ENCODE measurements at places on chromosomes 7 and 10.

DNA sequence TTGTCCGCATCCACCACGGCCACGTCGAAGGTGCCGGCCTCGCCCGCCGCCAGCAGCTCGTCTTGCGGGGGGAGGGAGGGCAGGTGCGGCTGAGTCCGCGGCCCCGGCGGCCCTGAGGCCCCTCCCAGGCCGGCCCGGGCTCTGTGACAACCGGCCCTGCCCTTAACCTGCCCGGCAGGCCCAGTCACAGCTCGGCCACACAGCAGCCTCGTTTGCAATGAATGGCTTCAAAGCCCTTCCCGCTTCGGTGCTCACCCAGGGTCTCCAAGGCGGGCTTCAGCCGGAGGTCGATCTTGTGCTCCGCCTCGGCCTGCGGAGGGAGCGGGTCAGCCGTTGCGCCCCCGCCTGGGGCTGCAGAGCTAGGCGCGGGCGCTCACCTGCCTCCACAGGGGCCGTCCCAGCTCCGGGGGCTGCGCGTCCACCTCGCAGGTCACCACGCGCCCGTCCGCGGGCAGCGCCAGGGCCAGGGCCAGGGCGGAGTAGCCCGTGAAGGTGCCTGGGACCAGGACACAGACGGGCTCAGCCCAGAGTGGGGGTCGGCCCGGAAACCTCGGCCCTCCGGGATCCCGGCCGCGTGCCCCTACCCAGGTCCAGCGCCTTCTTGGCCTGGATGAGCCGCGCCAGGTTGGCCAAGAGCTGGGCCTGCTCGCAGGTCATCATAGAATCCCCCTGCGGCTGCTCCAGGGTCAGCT lies 928 bp downstream of the COMTD1 start:
- DNase-seq: no peak

DNA sequence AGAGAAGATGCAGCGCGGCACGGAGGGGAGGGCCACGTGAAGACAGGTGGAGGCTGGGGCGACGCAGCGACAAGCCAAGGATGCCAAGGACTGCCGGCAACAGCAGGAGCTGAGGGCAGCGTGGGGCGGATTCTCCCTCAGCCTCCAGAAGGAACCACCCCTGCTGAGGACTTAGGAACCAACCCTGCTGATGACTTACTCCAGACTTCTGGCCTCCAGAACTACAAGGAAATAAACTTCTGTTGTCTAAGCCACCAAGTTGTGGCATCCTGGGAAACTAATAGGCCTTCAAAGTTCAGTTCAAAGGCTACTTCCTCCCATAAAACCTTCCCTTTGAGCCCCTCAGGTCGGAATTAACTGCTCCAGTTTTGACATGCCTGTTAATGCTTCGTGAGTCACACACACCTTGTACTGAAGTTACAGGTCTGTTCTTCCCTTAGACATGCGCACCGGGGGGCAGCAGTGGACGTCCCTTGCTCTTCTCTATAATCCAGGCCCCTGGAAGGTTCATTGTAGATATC lies 88.4 kb upstream of the RHEB start:
- no peak for DNase-seq

GRCh38 chr10:122293156-122293960 lies 22.3 kb downstream of the BTBD16 start:
- no peak for DNase-seq

DNA sequence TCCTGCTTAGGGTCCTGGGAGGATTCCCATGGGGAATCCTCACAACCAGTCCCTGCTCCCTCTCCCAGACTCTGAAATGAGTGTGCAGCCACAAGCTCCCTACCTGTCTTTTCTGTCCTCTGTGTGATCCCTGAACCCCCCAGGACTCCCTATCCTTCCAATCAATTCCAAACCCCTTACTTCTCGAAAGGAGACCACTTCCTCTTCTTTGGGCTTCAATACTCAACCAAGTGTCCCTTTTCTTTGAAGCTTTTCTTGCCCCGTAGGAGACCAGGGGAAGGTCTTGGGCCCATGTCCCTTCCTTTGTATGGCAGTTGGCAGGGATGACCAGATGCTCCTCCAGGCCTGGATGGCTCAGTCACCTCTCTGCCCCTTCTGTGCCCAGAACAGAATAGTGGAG lies 1.7 kb downstream of the AEBP1 start:
- DNase-seq: no peak

DNA sequence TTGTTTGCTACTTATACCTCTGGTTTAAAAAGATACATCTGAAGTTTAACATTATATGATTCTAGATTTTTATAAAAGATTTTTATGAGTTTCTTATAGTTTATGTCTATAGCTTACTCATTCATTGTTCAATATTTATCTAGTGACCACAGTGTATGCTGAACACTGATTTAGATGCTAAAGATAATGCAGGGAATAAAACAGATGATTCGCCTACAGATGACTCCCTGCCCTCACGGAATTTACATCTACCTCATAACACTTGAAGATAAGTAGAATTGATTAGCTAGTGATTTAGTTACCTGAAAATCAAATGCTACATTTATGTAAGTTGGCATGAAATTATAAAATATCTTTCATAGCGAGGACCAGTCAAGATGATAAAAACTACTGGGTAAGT lies 105.8 kb downstream of the HIPK2 start:
- DNase-seq: no peak

DNA sequence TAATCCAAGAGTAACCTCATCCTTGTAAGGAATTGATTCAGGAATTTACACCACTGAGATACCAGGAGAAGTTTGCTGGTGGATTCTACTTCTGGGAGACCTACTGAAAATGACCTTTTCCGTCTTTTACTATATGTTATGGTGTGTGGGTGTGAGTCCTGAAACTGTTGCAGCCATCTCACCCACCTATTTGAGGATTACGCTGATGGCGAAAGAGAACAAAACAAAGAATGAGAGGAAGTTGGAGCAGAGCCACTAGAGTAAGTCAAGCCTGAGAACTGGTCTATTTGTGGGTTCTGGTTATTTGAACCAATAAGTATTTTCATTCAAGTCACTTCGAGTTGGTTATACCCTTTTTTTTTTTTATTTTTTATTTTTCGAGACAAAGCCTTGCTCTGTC lies 12.7 kb upstream of the ABCC2 start:
- no peak for DNase-seq

GRCh38 chr10:102581401-102581800 lies 62.9 kb upstream of the TRIM8 start:
- no peak for DNase-seq

DNA sequence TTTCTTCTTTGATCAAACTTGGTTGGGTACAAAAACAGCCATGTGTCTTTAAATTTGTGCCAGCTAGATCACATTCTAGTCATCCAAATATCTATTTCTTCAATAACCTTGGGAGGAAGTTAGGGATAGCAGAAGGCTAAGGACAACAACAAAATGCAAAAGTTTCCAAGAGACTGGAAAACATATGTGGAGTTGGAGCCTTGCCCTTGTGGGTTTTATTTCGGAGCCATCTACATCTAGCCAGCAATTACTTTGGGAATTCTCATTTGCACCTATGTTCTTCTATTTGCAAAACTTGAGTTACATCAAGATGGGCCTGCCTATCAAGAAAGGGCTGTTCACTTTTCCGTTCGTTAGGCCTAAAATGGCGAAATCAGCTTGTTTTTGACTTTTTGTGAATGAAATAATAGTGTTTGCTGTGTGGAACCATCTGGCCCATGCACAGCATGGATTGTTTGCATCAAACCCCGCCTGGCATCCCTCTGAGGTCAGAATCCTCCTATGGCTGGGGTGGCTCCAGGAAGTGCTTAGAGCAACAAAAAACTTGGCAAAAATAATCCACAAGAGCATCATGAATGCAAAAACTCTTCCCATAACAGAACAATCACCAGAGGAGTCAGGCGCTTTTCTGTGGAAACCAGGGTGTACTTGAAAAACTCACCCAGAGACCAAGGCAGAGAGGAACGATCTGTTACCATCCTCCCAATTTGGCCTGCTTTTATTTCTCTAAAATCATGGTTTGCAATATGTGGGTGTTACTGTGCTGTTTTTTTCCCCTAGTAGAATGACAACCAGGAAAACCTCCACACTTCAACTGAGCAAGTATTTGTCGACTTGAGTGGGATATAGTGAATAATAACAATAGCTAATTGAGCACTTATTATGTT lies 36.2 kb upstream of the XPNPEP1 start:
- DNase-seq: no peak

- DNase-seq: no peak
These were observed 159.2 kb downstream of the BTAF1 start for GRCh38 chr10:92082583-92083280.

DNA sequence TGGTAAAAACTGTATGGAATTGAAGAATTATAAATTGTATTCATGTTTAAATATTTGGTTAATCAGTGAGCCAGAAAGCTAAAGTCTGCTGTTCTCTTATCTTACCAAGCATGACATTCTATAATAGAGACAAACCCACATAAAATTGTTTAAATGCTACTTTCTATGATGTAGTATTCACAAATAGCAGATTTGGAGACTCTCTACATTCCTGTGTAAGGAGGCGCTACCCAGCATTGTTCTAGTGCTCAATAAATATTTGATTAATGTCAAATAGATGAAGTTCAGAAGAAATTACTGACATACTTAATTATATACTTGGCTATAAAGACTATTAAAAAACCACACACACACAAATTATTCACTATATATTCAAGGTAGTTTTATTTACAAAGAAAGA lies 49.8 kb downstream of the DOCK4 start:
- DNase-seq: no peak

GRCh38 chr10:13291061-13291460 lies 8.8 kb downstream of the PHYH start:
- DNase-seq: no peak

GRCh38 chr10:22737587-22737986 lies 23.2 kb upstream of the PIP4K2A start:
- DNase-seq: no peak

DNA sequence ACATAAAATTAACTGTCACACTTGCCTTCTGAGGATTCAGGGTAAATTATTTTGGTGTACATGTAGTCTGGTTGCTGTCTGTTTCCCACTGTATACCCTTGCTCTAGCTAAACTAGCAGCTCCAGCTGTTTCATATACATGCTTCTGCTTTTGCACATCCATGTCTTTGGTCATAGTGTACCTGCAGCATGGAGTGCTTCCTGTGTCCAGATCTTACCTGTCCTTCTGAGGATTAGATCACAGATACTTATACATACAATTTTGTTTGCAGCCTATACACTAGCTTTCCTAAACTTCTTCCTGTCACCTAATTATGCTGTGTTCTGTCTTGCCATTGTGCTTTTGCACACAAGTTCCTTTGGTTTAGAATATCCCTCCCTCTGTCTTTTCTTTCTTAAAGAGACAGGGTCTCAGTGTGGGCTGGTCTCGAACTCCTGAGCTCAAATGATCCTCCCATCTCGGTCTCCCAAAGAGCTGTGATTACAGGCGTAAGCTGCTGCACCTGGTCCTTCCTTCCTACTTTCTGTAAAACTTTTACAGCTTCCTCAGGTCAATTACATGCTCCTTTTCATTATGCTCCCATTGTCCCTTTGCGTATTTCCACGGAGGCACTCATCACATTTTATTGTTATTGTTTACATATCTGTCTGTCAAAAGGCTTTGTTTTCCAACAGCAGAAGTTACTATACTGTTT lies 33.8 kb downstream of the TPST1 start:
- no peak for DNase-seq

- no peak for DNase-seq
These were observed 683 bp downstream of the CHAT start for GRCh38 chr10:49614242-49615198.

GRCh38 chr10:127040756-127041155 lies 135.5 kb downstream of the DOCK1 start:
- no peak for DNase-seq

DNA sequence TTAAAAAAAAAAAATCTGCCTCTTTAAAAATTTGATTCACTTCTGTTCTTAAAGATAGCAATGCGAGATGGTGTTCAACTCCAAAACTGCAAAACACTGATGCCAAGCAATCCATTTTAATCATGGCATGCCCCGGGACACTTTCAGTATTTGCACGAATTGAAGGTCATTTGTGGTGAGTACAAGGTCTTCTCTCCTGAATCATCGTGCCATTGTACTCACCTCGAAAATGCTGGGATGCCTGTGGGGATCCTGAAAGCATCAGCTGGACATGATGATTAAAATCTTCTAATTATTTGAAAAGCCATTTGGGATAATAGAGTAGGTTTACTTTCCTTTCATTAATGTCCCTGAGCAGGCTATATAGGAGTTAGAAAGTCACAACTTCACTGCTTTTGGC lies 125.1 kb upstream of the NRP1 start:
- no peak for DNase-seq

GRCh38 chr7:89339748-89340147 lies 544.2 kb upstream of the TEX47 start:
- no peak for DNase-seq

DNA sequence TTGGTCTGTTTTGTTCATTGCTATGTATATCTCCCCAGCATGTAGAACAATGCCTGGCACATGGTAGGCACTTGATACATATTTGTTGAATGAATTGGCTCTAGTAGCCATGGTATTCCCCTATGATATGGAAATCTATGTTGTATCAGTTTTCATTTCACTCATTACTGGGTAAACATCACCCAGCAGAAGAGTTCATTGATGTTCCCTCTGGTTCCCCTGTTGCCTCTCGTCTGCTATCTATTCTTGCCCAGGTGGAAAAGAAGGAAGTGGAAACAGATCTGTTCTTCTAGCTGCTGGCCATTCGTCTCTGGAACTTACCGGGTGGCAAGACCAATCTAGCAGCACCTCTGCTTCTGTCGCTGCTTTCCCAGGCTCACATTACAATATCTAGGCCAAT lies 71.5 kb downstream of the LRRC4 start:
- DNase-seq: no peak

GRCh38 chr7:111168182-111168581 lies 77.3 kb downstream of the LRRN3 start:
- DNase-seq: no peak

DNA sequence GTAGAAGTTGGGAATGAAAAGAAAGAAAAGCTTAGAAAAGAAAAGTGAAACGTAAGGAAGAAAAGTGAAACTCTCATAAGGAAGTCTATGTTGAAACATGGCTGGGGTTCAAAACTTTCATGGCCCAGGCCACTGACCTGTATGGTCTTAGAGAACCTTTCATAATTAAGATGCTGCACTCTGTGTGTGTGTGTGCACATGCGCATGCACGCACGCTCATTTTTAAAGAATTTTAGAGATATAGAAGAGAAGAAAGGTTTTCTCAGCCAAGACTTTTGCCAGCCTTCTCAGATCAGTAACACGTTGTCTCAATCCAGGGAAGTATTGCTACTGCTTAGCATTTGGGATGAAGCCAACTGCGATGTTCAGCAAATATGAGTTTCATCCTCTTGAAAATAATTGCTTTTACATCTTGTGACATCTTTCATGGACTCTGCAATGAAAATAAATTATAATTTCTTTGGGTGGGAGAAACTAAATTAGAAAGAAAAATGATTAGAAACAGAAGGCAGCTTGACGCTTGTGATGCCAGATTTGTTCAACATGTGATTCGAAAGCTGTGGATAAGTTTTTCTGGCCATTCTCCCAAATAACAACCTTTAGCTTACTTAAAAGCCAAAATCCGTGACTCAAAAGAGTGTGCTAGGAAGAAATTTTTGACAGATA lies 16.2 kb upstream of the SLC26A4 start:
- DNase-seq: no peak

DNA sequence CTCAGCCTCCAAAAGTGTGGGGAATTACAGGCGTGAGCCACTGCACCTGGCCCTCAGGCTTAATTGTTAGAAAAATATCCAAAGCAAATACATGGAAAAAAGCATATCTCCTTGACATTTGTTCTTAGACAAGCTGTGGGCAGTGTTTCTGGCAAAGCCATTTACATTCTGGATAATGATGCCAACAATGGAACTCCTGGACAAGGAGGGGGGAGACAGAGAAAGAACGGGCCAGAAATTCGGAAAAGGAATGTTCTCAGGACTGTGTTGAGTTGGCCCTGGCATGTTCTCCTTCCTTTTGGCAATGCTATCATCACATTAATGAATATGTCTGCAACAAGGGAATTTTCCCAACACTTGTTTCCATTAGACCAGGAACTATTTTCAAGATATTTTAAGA lies 88.7 kb downstream of the UBE2H start:
- no peak for DNase-seq
